ENCODE measurements at places on chromosomes 5 and 9.

DNA sequence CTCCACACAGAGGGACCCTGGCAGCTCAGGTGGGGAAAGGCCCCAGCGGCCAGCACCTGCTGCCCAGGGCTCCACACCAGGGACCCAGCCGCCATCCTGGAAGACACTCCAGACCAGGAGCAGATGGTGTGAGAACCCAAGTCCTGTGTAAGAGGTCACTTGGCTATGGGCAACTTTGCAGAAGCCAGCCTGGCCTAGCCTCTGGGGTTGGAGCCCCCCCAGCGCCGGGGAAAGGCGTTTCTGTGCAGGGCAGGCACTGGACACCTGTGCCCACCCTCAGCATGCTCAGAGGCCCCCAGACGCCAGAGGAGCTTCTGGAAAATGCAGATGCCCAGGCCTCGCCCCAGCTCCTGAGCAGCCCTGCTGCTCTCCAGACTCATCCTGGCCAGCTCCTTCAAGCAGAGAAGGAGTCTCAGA, 34.0 kb downstream of the RASGEF1C start:
- DNase-seq = no peak

GRCh38 chr5:165004175-165004574, 1498.8 kb downstream of the MAT2B start:
- no peak for DNase-seq

GRCh38 chr5:160007514-160007913, 1.4 kb upstream of the TTC1 start:
- DNase-seq = no peak

- no peak for DNase-seq
These were observed 23.6 kb downstream of the MARCHF6 start for GRCh38 chr5:10377081-10377480.

DNA sequence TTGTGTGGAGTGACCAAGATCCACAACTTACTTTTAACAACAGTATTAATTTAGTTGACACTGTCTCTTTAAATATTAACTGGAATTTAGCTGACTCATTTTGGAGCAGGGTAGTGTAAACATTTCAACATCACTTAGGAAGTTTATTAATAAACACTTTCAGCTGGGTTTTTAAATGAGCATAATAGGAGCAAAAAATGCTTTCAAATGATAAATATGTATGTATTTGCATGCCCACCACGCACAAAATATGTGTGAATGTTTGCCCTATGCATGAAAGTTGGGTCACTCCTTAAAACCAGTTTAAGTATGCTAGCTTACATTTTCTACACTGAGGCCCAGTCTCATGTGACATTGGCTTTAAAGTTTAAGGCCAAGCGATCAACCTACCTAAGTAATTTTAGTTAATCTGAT, 2.9 kb downstream of the ZFAND5 start:
- no peak for DNase-seq

- DNase-seq = no peak
These were observed 3.5 kb downstream of the RPL7A start for GRCh38 chr9:133351526-133351907.

GRCh38 chr5:179435181-179435580, 89.9 kb upstream of the ADAMTS2 start:
- DNase-seq = no peak

DNA sequence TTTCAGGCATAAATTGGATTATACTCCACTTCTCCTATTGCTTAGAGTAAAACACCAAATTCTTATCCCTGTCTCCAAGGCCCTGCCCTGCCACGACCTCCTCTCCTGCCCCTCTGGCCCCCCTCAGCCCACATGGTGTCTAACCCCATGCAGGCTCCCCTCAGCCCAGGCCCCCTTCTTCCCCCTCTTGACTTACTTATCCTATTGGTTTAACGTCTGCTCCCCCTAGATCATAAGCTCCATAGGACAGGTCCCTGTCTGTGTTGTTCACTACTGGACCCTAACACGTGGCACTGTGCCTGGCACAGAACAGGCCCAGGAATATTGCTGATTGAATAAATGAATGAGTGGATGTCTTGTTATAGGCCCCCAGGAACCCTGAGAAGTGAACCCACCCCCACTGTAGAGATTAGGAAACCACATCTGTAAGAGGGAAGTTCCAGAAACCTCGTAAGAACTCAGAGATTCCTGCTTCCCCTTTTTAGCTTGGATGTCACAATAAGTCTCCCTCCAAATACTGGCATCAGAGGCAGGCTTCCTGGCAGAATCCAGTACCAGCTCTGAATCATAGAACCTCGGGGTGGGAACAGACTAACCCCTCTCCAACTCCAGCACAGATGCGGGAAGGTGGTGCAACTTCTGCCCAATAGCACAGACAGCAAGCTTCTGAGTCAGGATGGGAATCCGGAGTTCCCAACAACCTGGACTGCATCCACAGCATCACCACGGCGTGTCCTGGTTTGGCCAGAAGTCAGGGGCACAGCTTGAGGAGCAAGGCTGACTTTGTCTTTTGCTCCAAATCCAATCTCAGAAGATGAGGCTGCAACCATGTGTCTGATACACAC, 31.5 kb downstream of the HRH2 start:
- no peak for DNase-seq

- no peak for DNase-seq
These were observed 982.5 kb downstream of the TLE4 start for GRCh38 chr9:80554301-80554700.

DNA sequence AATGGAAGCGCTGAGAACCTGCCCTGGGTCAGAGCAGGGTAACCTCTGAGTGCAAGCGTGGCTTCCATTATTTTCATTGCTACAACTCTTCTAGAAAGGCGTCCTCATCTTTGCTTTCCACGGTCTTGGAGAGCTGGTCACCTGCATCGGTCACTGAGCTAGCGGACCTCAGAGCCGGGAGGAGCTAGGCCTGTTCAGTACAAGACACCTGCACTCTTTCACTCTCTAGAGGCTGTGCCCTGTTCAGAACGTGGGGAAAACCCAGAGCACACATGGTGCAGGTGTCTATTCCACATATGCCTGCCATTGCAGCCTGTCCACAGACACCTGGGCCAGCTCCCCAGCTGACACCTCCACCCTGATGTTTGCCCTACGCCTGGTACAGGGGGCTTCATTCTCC, 147.8 kb upstream of the IRX2 start:
- DNase-seq = no peak

- peak; percentile 36 for DNase-seq
These were observed 132.6 kb downstream of the MRPL36 start for GRCh38 chr5:1666812-1667588.

- DNase-seq = no peak
These were observed 3.1 kb upstream of the ZNF474 start for GRCh38 chr5:122126177-122126755.

DNA sequence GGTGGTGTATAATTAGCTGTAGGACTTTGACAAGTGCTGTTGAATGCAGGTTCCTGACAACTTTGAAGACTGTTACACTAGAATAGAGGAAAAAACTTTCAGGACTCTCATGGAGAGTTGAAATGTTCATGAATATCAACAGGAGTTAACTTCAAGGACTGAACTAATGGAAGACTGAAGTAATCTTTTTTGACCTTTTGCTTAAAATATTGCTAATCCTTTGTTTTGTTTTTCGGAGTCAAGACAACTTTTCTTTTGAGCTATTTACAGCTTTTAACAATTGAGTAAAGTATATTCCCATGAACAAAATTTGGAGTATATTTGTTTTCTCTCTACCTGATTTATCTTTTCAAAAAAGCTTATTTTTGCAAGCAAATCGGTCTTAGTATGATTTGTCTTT, 34.1 kb upstream of the MTMR12 start:
- no peak for DNase-seq

DNA sequence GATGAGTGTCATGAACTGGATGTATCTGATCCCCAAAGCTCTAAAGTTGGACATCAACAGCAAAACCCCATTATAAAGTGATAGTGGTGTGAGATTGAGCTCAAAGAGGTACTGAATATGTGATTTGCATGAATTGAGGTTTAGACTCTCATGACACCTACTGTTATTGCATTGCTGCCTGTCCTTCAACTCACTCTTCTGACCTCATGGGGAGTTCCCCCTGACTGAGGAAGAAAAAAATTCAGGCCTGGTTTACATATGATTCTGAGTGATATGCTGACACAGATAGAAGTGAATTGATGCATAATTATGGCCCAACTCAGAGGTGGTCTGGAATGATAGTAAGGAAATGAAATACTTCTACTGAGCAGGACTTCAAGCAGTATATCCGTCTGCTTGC, 76.2 kb upstream of the CHD1 start:
- no peak for DNase-seq

GRCh38 chr5:152297866-152298265, 107.2 kb downstream of the NMUR2 start:
- no peak for DNase-seq

- no peak for DNase-seq
These were observed 209.8 kb downstream of the ADAMTS6 start for GRCh38 chr5:65271906-65272305.

DNA sequence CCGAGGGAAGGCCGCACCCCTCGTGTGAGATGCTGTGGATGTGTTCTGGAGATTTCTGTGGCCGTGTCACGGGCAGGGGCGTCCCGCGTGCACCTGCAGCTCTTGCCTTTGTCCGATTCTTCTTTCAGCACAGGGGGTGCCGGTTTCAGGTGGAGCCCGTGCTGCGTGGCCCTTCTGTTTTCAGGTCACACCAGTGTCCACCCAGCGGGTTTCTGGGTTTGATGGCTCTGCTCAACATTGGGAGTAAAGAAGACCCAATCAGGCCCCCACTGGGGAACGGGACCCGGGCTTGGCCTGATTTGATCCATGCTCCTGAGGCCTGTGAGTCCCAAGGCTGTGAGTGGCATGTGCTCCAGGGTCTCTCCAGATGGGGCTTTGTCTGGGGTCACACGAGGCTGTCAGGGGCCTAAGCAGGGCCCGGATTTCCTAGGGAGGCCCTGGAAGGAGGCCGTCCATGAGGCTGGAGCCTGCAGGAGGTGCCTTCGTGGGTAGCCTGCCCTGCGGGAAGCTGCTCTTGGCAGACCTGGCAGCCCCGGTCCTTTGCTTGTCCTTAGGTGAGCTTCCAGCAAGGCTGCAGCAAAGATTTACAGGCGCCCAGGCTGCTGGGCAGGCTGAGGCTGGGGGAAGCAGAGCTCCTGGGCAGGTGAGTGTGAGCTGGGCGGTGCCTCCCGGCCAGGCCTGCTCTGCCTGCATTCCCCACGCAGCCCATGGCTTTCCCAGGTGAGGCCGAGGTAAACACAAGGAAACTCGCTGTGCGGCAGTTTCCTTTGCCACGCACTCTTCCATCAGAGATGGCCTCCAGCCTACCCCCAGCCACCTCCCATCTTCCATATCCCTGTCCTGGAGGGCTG, 12.8 kb downstream of the MRPL36 start:
- no peak for DNase-seq

- DNase-seq = no peak
These were observed 90.5 kb upstream of the TNC start for GRCh38 chr9:115208501-115208900.

- DNase-seq = no peak
These were observed 71.5 kb upstream of the ERBIN start for GRCh38 chr5:65854925-65855324.

DNA sequence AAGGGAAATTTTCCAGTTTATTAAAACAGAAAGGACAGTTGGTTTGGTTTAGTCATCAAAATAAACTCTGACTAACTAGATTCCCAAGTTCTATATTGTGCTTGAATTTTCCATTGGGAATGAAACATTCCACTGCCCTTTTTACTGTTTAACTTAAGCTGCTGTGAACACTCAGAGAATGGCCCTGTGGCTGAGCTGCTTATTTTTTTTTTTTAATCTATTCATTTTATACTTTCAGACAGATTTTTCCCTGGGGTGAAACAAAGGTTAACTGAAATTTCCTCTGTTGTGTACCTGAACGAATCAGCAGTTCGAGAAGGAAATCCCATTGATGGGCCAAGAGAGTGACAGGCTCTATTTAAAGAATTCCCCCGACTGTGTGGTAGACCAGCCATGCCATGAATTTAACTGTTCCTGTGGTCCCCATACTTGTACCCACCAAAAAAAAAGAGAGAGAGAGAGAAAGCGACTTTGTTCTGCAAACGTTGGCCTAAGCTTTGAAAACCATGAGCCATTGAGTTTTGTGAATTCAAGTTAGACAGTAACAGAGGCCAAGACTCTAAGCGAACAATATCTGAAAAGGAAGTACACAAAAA, 138.7 kb upstream of the GRHPR start:
- DNase-seq = no peak

GRCh38 chr9:96137671-96138429, 164.1 kb downstream of the HSD17B3 start:
- no peak for DNase-seq

GRCh38 chr5:33441241-33442177, 744 bp downstream of the TARS1 start:
- DNase-seq = peak; percentile 45

DNA sequence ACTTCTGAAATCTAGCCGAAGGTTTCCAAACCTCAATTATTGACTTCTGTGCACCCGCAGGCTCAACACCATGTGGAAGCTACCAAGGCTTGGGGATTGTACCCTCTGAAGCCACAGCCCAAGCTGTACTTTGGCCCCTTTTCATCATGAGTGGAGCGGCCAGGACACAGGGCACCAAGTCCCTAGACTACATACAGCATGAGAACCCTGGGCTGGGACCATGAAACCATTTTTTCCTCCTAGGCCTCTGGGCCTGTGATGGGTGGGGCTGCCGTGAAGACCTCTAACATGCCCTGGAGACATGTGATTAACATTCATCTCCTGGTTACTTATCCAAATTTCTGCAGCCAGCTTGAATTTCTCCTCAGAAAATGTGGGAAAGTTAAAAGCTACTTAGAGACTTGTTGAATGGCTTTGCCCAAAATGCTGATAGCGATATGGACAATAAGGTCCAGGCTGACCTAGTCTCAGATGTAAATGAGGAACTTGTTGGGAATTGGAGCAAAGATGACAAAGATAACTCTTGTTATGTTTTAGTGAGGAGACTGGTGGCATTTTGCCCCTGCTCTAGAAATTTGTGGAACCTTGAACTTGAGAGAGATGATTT, 34.1 kb upstream of the CPLANE1 start:
- no peak for DNase-seq

GRCh38 chr9:104795082-104795481, 31.2 kb downstream of the NIPSNAP3B start:
- no peak for DNase-seq

GRCh38 chr9:95773053-95773418, 102.5 kb upstream of the ERCC6L2 start:
- DNase-seq = no peak

DNA sequence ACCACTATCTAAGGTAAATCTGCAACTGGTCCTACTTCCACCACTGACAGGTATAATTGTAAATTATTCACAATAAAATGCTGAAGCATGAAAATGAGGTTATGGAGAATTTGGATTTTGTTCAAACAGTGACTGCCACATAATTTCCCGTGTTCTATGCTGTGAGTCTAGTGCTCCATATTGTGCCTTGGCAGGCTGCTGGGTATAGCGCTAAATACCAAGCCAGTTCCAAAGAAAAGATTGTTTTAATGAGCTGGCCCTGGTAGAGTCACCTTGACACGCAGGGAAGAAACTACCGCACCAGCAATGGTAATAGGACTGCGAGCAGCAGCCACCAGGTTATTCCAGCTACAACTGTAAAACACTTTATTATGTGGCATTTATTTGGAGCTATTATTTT, 30.4 kb downstream of the PSMB7 start:
- no peak for DNase-seq

- no peak for DNase-seq
These were observed 764 bp upstream of the GRIN1 start for GRCh38 chr9:137138058-137138721.

Measured in activated naive CD4-positive, alpha-beta T cell treated with Interleukin-2 at 50 U/mL for 16 hours (primary cell).